ENCODE measurements at places on chromosomes 7 and 10.

GRCh38 chr10:81871558-81871957 is 3.4 kb upstream of the NRG3 start:
- DNase-seq: no peak

- DNase-seq: peak; percentile 79
Measured at GRCh38 chr10:17229967-17230682, 2.1 kb downstream of the VIM start.

GRCh38 chr10:114905450-114905849 is 32.5 kb upstream of the TRUB1 start:
- DNase-seq: no peak

- no peak for DNase-seq
Measured at GRCh38 chr10:37220866-37221265, 95.5 kb downstream of the ANKRD30A start.

- DNase-seq: no peak
Measured at GRCh38 chr10:58854811-58855210, 321.6 kb upstream of the PHYHIPL start.

DNA sequence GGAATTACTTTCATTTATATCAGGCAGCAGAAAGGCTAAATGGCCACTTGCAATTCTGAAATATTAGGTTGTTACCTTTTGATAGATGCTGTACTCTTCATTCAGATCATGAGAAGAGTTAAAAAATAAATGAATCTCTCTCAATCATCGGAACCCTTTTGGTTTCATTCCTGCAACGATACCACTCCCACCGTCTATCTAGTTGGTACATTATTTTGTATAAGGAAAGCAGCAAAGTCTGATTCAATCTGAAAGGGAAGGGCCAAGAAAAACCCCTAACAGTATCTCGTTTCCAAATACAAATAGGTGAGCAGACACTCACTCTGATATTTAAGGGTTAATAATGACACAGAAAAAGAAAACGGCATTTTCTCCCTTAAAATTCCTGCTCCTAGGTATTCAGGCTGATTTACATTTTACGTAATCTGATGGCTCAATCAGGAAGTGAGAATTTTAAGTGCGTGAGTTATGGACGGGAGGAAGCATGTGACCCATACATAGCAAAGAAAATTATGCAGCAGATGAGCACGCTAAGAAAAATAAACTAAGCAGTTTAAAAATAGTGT is 209.4 kb upstream of the KLF14 start:
- no peak for DNase-seq

DNA sequence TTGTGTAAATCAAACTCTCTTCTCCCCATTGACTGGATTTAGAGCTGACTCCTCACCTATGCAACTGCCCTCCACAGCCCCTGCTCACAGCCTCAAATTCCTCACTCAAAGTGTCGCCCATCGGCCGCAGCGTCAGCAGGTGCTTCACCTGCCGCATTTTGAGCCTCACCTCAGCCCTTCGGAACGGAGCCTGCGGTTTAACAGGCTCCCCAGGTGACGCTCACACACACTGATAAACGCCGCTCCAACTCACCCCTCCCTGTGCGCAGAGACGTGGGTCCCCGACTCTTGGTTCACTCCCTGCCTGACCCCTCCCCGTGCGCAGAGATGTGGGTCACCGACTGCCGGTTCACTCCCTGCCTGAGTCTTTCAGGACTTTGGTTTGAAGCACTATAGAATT is 57.1 kb downstream of the CARD11 start:
- DNase-seq: no peak

- DNase-seq: no peak
Measured at GRCh38 chr7:120160166-120160565, 112.8 kb upstream of the KCND2 start.

DNA sequence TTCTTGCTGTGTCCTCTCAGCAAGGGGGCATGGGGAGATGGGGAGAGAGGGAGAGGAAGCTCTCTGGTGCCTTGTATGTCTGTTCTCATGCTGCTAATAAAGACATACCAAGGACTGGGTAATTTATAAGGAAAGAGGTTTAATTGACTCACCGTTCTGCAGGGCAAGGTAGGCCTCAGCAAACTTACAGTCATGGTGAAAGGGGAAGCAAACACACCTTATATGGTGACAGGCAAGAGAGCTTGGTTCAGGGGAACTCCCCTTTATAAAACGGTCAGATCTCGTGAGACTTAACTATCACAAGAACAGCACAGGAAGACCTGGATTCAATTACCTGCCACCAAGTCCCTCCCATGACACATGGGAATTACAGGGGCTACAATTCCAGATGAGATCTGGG is 464.7 kb upstream of the CELF2 start:
- no peak for DNase-seq

GRCh38 chr7:113015034-113015645 is 71.5 kb downstream of the GPR85 start:
- no peak for DNase-seq

GRCh38 chr10:27826369-27826768 is 80.8 kb upstream of the MKX start:
- DNase-seq: no peak
